SW 1271 (cell line): ENCODE measurements at places on chromosomes 12 and 14.

- DNase-seq: no peak
Observed at GRCh38 chr12:112892856-112893255, 13.9 kb upstream of the OAS1 start.

GRCh38 chr14:56659964-56660551, 80.5 kb downstream of the TMEM260 start:
- peak; percentile 47 for DNase-seq

DNA sequence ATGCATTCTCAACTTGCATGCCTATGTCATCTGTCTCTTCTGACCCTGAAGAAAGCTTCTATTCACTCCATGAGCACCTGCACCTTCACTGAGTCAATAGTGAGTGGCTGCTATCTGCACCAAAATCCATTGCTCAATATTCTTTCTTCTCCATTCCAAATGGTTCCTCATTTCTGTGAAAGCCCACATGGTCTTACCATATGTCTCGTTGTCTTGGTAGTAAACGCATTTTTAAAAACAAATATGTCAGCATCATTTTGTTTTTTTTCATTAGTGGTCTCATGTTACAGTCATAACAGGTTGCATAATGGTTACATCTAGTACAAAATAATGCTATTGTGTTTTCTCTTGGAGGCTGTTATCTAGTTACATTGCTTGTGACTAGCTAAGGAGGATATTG, 106.9 kb upstream of the CPM start:
- no peak for DNase-seq

DNA sequence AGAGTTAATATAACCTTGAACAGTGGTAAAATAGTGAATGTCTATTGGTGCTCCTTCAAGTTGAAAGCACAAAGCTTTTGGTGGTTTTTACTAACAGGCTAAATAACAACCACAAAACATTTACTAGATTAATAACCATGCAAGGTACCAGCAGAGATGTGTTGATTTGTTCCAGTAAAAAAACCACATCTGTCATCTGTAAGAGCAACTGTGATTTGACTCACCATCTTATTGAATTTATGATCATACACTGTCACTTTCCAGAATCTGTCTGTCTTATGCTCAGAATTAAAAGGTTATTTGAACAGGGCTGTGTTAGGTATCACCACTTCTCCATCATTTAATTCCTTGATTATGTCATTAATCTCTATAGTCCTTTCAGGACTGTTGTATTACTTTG, 107.0 kb upstream of the PTHLH start:
- DNase-seq: no peak

DNA sequence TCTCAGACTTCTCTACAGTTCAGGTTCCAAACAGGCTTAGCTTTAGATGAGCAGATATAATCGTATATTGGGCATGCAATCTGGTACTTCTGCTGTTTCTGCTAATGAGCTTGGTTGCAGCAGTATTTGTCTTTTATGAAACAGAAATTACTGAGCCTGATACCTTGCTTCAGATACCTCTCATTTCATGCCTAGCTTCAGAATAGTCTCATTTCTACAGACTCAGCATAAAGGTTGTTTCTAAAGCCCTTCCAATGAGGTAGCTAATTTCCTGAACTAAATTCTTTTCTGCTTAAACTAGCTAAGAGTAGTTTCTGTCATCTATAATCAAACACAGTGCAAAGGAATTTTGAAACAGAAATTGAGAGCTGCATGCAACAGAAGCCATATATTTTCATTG, 275.0 kb upstream of the KITLG start:
- no peak for DNase-seq

- no peak for DNase-seq
Observed at GRCh38 chr14:38743966-38744584, 359.0 kb downstream of the SEC23A start.
